ENCODE measurements at places on chromosomes 7 and 10.

- no peak for DNase-seq
Measured at GRCh38 chr10:127737563-127738511, 852 bp downstream of the FOXI2 start.

DNA sequence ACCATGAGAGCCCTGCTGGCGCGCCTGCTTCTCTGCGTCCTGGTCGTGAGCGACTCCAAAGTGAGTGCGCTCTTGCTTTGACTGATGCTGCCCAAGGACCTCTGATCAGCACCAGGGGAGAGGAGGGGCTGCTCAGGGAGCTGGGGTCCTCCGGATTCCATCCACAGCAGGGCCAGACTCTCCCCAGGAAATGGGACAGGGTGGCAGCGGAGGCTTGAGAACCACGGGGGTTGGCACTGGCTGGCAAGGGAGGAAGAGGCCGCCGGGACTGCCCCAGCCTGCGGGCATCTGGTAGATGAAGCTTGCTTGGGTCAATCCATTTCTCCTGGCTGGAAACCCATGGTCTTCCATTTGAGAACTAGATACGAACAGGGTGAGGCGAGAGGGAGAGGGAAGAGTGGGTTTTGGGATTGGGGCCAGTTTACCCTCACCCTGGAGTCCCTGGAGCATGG lies 647 bp downstream of the PLAU start:
- no peak for DNase-seq

DNA sequence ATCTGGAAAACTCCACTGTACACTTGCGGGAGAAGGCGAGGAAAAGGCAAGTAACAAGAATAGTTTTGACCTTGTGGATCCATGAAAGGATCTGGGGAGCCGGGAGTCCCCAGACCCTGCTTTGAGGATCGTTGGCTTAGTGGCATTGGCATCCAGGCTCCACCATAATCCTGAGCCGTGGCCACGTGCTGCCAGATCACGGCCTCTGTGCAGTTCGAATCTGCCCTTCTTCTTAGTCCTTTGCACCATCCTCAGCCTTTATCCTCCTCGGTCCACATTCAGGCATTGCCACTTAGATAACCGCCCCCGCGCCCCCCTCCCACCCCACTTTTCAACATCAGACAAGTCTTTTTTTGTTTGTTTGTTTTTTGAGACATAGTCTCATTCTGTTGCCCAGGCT lies 201.4 kb downstream of the CUX1 start:
- no peak for DNase-seq

DNA sequence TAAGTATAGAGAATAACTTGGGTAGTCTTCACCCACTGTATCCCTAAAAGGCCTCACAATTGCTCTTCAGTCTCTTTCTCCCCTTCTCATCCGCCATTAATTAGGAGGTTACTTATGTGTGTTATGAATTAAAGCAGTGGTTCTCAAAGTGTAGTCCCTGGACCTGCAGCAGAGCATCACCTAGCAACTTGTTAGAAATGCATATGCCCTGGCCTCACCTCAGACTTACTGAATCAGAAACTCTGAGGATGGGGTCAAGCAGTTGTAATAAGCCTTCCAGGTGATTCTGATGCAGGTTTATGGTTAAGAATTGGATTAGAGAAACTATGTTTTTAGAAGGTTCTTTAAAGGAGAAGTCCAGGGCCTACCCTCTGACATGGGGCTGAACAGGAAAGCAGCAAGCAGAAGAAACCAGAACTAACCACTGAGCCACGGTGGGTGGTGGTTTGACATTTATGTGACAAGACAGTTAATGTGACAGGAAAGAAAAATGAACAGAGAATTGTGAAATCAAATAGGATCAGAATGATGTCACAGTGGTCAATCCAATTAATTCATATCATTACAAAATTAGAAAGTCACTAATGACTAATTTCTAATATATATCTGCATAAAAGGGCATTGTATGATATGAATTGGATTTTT lies 37.6 kb downstream of the ENTPD1 start:
- DNase-seq = no peak

GRCh38 chr7:27181795-27182275 lies 3.2 kb downstream of the HOXA11 start:
- DNase-seq = no peak

GRCh38 chr7:84629640-84630318 lies 435.2 kb upstream of the SEMA3A start:
- DNase-seq = no peak

DNA sequence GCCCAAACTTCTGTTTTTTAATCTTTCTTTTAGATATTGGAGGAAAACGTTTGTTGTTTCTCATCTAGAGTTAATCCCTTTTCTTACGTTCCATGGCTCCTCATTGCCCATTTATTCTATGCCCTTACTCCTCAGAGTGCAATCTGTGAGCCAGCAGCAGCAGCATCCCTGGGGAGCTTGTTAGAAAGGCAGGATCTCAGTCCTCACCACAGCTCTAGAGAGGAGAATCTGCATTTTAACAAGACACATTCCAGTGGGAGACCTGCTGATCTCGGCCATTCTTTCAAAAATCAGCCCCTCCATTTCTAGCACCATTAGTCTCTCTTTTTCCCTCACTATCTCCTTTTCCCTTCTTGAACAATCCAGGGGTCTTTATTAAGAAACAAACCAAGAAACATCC lies 84.4 kb upstream of the NOBOX start:
- no peak for DNase-seq

DNA sequence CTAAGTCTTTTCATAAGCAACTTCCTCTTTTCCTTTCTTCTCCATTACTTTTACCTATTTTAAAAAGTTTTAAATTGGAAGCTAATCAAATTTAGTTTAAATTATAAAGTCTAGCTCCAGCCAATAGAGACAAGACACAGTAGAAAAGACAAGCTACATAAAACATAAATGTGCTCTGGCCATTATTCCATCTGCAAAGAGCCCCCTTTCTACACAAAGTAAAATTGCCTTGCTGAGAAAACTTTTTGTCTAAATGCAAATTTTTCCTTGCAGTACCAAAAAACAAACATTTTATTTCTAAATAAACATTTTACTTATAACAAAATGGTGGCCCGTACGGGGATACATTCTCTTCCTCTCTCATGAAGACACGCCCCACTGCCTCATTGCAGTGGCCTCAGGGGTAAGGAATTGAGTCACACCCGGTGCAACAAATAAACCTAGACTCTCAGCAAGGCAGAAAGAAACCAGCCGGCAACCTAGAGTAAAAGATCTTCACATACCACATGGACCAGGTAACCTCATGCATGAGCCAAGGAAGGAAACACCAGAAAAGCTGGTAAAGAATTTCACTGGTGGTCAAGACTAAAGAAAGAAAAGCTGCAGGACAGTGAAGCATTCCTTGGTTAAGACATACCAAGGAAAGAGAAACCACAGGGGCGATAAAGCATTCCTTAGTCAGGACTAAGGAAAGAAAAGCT lies 71.6 kb upstream of the ZNF746 start:
- DNase-seq = no peak

- no peak for DNase-seq
Measured at GRCh38 chr7:38637957-38638356, 6.8 kb upstream of the AMPH start.

DNA sequence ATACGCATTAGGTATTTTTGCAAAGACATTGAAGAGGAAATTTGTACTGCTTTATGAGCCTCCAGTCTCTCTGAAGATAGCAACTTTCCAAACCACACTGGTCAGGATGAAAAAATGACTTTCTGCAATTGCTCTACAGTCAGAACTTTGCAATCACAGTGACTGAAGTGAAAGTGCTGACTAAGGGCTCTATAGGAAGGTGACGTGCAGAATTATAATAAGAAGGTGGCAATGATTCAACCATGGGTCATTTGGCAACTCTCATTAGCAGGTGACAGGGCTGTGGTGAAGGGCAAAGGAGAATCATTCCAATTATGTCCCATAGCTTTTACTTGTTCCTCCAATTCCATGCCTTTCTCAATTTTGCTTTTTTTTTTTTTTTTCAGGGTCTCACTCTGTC lies 311.0 kb downstream of the ANKRD30A start:
- no peak for DNase-seq

GRCh38 chr10:126576336-126576735 lies 94.2 kb downstream of the C10orf90 start:
- DNase-seq = no peak

DNA sequence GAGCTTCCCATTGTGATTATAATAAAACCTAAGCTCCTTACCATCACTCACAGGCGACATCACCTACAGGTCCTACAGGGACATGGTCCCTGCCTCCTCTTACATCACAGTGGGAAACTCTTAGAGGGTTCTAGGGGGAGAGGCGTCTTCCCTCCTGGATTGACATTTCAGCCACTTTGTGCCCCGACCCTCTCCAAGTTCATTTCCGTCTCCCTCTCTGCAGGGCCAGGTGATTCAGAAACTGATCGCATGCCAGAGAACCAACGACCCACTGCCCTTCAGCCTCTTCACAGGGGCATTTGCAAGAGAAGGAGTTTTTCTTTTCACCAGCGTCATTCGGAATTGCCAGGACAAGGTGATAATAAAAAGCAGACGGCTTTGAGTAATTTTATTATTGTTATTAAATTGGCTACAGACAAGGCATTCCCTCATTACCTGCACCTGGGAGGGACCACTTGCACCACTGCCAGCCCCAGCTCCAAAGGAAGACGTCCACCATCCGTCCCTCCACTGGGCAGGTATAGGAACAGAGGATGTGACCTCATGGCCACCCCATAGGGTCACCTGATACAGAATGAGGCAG lies 85.8 kb upstream of the CUX1 start:
- no peak for DNase-seq

DNA sequence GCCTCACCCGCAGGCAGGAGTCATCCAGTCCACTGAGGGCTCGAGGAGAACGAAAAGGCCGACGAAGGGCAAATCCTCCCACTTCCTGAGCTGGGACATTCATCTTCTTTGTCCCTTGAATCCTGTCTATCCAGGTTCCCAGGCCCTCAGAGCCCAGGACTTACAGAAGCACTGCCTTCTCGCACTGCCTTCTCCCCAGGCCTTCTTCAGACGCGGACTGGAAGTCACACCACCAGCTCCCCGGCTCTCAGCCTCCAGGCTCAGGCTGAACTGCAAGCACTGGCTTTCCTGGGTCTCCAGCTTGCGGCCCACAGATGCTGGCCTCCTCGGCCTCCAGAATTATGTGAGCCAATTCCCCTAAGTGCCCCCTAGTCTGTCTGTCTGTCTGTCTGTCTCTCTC lies 6.4 kb upstream of the MMP21 start:
- no peak for DNase-seq

DNA sequence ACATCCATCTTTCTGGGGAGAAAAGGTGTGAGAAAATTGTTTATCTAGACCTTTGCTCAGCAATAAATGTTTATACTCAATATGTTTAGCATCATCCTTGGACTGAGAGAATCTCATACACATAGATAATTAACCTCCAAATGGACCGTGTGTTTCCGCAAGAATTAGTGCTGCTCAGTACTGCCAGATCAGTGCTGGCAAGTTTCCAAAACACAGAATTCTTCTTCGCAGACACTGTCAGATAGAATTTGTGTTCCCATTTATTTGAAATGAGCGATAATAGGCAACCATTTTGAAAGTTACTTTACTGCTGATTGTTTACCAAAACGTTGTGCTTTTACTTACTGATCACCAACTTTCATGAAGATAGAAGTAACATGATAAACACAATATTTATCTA lies 33.7 kb downstream of the STAMBPL1 start:
- no peak for DNase-seq

DNA sequence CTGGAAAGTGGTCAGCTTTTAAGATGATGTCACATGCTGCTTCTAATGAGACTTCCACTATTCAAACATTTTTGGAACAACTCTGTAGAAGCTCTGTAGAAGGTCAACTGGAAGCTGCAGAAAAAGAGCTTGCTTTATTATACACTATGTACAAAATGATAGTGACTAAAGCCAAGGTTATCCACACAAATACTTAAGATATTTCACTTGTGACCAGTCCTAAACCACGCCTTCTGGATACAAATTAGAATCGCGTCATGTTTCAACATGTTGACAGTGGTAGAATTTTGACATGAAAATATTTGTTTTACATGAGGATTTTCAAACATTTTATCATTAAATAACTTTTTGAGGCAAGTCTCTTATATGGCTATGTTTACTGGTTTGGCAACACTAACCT lies 499.6 kb upstream of the PHF14 start:
- no peak for DNase-seq

DNA sequence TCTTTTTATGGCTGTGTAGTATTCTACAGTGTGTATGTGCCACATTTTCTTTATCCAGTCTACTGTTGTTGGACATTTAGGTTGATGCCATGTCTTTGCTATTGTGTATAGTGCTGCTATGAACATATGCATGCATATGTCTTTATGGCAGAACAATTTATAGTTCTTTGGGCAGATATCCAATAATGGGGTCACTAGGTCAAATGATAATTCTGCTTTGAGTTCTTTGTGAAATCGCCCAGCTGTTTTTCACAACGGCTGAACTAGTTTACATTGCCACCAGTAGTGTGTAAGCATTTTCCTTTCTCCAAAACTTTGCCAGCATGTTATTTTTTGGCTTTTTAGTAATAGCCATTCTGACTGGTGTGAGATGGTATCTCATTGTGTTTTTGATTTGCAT lies 214.8 kb upstream of the TMEM229A start:
- DNase-seq = no peak

- no peak for DNase-seq
Measured at GRCh38 chr7:155840262-155840885, 28.1 kb upstream of the SHH start.

DNA sequence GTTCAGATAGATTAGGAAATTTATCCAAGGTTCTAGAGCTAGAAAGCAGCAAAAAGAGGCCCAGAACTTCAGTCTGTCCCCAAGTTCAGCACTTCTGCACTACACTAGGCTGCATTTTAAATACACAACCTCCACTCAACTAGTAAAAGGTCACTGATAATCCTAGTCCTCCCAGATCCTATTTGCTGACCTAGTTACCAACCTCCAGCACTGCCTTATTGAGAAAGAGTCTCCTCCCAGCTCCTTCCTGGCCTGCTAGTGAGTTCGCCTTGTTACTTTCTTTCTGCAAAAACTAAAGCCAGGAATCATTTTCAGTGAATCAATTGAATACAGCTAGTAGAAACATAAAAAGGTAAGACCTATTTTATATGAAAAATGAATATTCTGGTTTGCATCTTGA lies 84.1 kb upstream of the ZNF800 start:
- DNase-seq = no peak

- DNase-seq = no peak
Measured at GRCh38 chr7:72042855-72043254, 369.3 kb downstream of the CALN1 start.

- no peak for DNase-seq
Measured at GRCh38 chr10:71075086-71075758, 137.1 kb upstream of the UNC5B start.

GRCh38 chr10:65423043-65423442 lies 1502.8 kb upstream of the LRRTM3 start:
- DNase-seq = no peak

- DNase-seq = no peak
Measured at GRCh38 chr10:35340975-35341374, 4.7 kb downstream of the CCNY start.

Data from stimulated activated CD4-positive, alpha-beta T cell treated with anti-CD3 and anti-CD28 coated beads, Interleukin-12 subunit alpha, Interleukin-12 subunit beta, amount 100 ng/mL, for 48 hours (primary cell).